ENCODE measurements at places on chromosomes 1 and 21.

DNA sequence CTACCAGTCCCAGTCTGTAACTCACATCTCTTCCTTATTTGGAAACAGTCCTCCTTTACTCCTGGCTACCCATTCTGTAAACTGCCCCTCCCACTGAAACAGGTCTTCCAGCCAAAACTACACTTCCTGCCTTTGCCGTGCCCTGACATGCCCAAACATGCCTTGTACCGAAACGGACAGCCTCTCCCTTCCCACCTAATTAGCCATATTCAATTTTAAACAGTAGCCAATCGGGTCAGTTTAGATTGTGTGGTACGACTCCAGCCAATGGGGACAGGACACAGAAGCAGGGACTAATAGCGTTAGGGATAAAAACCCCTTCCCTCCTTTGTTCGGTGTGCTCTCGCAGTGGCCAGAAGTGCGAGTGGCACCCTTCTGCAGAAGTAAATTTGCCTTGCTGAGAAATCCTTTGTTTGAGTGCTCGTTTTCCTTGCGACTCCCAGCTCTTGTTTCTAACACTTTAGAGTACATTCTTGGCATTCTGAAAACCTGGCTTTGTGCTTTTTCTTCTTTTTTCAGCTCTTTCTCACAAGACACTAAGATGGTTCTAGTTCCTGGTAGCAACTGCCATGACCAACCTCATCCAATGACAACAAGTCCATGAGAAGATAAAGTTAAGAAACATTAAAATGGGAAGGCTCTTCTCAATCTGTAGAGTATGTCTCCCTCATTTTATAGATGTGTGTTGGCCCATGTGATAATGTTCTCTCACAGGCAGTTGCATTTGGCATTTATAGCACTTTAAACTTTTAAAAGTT, 325.1 kb upstream of the GREM2 start:
- no peak for DNase-seq

GRCh38 chr1:29592731-29593130, 356.4 kb downstream of the PTPRU start:
- no peak for DNase-seq

GRCh38 chr1:17869815-17870214, 114.7 kb downstream of the ACTL8 start:
- no peak for DNase-seq

DNA sequence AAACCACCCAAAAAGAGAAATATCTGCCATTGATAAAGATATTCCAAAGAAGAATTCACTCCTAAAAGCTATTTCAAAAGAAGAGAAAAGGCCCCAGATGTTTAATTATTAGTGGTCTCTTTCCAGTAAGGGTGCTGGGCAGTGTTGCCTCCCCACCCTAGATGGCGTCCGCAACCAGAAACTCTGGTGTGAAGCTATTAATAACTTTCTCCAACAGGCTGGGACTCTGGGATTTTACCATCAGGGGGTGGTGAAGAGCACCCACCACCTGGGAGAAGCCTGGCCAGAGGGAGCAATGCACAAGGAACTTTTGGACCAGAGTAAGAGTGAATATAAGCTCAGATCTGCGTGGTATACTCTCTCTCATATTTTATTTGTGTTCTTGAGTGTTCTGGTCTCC, 115.4 kb upstream of the TIAM1 start:
- no peak for DNase-seq

GRCh38 chr1:91015358-91015780, 6.5 kb downstream of the ZNF644 start:
- DNase-seq: no peak

DNA sequence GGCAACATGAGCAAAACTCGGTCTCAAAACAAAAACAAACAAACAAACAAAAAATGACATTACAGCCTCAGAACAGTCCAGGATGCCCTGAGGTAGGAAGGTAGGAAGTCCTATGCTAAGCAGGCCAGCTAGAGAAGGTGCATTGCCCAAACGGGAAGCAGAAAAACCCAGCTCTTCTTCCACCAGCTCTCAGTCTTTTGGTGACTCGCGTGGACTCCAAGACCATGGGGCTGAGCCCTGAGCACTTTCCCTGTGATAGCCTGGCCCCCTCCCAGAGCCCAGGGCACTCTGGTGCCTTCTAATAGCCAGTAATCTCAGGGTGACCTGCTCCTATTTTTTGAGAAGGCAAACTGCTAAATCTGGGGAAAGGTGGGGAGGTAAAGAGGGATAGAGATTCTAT, 16.1 kb downstream of the PHLDA3 start:
- no peak for DNase-seq

DNA sequence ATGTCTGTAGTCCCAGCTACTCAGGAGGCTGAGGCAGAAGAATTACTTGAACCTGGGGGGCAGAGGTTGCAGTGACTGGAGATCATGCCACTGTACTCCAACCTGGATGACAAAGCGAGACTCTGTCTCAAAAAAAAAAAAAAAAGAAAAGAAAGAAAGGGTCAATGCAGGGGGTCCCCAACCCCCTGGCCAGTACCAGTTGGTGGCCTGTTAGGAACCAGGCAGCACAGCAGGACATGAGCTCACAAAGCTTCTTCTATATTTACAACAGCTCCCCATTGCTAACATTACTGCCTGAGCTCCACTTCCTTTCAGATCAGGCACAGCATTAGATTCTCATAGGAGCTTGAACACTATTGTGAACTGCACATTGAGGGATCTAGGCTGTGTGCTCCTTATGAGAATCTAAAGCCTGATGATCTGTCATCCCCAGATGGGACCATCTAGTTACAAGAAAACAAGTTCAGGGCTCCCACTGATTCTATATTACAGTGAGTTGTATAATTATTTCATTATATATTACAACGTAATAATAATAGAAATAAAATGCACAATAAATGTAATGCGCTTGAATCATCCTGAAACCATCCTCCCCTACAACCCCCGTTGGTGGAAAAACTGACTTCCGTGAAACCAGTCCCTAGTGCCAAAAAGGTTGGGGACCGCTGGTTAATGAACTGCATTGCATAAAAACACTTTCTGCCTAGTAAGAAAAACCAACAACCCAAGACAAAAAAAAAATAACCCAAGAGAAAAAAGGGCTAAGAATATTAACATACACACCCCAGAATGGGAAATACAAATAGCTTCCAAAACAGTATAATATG, 2.8 kb downstream of the ZBTB8OS start:
- DNase-seq: no peak

DNA sequence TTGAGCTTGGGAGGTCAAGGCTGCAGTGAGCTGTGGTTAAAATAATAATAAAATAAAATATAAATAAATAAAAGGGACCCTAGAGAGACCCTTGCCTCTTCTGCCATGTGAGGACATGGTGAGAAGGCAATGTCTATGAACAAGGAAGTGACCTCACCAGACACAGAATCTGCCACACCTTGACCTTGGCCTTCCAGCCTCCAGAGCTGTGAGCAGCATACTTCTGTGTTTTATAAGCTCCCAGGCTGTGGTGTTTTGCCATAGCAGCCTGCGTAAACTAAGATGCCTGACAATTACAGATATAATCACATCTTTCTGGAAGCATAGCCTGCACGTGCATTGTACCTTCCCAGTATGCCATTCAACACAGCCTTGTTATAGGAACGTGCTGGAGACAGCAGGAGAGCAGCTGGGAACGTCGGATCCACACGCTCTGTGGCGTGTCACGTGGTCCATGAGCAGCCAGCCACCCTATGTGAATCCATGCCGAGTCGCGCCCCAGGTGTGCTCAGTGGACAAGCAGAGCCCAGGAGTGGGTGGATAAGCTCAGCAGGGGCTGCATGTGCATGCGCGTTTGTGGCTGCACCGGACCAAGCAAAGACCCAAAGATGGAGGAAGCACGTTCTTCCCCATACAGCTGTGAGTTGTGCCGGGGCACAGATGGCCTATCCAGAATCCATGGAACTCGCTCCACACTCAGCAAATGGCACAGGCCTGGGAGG, 17.8 kb downstream of the WNT9A start:
- peak; percentile 7 for DNase-seq

DNA sequence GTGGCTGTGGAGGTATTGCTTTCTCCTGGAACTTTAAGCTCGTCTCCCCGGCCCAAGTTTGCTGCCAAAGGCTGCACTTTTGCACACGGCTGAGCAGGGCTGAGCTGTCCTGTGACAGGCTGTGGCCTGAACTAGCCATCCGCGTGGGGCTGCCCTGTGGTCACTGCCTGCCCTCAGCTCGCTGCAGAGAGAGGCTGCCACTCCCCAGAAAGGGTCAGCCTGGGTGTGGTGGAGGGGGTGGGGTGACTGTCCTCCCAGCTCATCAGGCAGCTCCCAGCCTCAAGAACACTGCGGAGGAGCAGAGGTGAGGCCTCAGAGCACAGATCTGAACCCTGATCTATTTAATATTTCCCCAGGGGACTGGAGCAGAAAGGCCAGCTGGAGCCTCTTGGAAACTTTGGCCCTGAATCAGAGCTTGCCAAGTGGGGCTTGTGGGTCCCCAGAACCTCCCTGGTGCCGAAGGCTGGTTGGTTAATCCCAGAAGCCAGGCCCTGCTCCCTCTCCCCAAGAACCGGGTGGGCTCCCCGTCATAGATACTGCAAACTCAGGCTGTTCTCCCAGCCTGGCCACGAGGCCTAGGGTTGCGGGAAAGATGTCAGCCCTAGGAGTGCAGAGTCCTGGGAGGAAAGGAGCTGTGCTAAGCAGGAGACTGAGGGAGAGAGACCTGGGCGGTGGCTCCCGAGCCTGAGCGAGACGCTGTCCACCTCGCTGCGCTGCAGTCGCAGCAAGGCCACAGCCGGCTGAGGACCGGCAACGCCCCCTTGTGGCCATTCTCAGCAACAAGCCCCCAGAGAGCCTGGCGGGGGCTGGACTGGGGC, 125.1 kb upstream of the IPO9 start:
- peak; percentile 90 for DNase-seq

- DNase-seq: no peak
Observed at GRCh38 chr1:17635811-17636210, 96.3 kb downstream of the ARHGEF10L start.

All from BE2C (cell line).